DMS53 (cell line): ENCODE measurements at places on chromosomes 4 and X.

DNA sequence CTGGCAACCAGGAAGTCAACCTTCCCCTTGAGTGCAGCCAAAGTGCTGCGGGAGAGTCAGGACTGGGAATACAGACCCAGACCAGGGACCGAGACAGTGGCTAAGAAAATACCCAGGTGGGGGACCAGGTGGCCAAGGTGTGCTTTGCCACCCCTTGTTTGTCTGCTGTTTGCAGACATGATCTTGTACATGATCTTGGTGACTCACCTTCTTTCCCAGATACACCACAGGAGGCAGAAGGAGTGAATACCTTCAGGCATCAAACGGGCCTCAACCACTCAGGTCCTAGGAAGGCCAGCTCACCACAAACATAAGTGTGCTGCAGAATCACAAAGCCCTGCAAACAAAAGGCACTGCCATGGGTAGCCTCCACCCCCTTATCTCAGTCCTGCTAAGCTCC lies 62.0 kb downstream of the CNGA2 start:
- DNase-seq: no peak

- DNase-seq: peak; percentile 19
Measured at GRCh38 chrX:150879855-150880807, 18.3 kb downstream of the CD99L2 start.

DNA sequence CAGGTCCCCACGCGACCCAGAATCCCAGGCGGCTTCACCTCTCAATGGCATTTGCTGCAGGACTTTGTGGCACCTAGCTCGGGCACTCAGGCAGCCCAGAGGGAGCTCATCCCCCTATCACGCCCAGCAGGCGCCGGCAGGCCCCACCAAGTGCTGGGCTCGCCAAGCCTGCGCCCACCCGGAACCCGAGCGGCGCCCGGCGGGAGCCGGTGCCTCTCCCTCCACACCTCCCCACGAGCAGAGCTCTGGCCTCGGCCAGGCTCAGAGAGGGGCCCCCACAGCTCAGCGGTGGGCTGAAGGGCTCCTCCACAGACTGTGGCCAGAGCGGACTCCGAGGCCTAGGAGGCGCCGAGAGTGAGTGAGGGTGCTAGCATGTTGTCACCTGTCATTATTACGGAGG lies 286.3 kb downstream of the PDHA2 start:
- DNase-seq: no peak

DNA sequence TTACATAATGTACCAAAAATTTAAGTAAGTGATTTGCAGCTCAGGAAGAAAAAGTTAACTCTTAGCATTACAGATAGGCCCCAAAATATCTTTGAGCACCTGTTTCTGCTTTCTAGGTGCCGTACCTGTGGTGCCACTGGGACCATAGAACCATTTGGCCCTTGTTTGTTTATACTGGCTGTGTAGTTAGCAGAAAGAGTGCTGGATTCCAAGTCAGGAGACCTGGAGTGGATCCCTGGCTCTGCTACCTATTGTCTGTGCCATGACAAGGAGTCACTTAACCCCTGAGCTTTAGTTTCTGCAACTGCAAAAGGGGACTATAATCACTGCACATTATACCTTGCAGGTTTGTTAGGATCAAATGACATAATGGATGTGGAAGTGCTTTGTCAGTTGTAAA lies 137.8 kb upstream of the GPR101 start:
- DNase-seq: no peak

- no peak for DNase-seq
Measured at GRCh38 chr4:71494539-71494938, 155.7 kb downstream of the SLC4A4 start.

DNA sequence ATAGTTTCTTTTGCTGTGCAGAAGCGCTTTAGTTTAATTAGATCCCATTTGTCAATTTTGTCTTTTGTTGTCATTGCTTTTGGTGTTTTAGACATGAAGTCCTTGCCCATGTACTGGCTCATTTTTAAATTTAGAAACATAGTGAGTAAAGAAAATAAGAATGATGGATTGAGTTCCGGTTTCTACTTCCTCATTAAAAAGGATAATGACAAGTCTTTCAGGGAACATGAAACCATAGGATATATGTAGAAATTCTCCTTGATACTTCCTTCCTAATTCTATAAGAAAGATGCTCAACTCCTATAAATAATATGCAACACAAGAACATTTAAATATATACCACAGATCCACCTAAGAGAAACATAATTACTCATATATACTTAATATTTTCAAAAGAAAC lies 240.9 kb downstream of the BANK1 start:
- DNase-seq: no peak

DNA sequence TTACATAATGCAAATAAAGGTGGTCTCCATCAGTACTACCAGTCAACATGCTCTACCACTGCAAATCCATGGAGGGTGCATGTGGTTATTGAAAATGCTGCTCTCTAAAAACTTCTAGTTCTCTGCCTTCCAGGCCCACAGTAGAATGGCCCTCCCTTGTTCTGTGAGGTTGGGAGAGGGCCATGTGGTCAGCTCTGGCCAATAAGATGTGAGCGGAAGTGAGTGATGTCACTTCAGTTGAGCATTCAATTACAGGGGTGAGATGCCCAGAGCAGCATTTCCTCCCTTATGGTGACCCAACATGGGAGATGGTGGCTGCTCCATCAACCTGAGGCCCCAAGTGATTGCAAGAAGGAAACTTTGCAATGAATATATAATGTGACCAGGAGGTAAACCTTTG lies 148.8 kb downstream of the CPEB2 start:
- DNase-seq: peak; percentile 44

DNA sequence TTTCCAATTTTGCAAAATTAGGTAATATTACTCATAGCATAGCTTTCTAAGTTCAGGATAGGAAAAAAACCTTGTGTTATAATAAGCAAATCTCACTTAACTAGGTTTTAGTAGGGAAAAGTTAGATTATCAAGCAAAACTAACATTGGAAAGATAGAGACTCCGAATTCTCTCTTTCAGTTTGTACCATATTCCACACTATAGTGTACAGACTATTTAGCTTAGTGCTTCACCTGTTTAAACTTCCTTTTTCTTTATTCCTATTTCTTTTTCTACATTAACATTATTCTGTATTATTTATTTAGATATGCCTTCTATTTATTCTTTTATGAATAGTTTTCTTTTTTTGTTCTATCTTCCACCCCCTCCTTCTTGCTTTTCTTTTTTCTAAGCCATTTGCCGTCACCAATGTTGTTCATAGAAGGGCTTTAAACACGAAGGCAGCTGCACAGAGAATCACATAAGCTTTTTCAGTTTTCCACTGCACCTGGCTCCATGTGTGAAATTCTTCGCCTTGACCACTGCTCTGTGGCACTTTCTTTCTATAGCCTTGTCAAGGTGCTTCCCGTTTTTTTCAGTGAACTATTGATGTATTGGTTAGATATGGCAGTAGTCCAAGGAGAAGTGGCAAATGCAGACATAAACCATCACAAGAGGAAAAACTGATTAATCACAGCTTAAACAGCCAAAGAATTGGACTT lies 8.5 kb downstream of the PCDH10 start:
- no peak for DNase-seq

DNA sequence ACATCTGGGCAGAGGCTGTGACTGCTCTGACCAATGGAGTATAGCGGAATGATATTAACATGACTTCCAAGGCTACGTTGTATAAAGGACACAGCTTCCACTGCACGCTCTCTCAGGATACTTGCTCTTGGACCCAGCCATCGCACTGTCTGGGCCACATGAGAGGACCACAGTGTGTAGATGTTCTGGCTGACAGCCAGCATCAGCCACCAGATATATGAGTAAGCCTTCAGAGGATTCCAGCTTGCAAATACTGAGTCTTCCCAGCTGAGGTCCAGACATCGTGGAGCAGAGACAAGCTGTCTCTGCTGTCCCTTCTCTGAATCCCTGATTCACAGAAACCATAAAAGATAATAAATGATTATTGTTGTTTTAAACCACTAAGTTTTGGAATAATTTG lies 146.8 kb upstream of the USP9X start:
- peak; percentile 2 for DNase-seq

DNA sequence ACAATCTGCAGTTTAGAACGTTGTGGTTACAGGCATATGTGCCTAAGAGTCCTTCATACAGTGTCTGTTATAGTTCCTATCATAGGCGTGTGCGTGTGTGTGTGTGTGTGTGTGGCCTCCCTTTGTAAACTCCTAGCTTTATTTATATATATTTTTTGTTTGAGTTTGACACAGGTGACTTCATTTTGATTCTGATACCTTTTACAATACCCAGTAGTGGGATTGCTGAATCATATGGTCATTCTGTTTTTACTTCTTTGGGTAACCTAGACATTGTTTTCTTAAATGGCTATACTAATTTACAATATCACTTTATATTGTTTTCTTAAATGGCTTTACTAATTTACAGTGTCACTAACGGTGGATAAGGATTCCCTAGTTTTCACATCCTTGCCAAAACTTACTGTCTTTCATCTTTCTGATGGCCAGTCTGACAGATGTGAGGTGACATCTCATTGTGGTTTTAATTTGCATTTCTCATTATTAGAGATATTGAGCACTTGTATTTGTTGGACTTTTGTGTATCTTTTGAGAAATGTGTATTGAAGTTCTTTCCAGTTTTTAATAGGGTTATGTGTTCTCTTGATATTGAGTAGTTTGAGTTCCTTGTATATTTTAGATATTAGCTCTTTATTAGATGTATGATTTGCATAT lies 211.1 kb upstream of the NUDT6 start:
- DNase-seq: no peak

DNA sequence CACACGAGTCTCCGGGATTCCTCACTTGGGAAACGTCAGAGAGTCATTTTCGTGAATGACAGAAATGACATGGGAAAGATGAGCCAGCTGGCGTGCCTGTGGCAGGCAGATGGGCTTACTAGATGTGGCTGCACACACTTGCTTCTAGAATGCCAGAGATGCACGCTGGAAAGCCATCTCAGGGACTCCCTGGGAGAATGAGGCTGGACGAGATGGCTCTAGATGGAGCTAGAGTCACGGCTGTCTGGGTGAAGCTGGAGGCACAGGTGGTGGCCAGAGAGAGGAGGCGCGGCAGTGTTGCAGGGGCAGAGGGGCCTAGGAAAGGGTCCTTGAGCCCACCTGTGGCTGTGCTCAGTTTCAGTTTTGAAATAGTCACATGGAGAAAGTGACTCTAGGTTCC lies 26.0 kb downstream of the TKTL1 start:
- peak; percentile 39 for DNase-seq

DNA sequence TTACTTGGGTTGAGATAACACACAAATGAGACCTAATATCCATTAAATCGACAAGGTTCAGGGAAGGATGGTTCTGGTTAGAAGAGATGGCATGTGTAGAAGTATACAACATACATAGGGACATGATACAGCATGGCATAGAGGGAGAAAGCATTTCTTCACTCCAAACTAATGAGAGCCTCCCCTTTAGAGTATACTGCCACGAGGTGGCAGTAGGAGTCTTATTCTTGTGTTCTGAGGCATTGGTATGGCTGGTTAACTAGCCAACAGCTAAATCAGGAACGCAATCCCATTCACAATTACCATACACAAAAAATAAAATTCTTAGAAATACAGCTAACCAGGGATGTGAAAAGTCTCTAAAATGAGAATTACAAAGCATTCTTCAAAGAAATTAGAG lies 29.1 kb upstream of the TRO start:
- DNase-seq: peak; percentile 73

- DNase-seq: no peak
Measured at GRCh38 chr4:127634181-127634580, 1.4 kb downstream of the INTU start.

DNA sequence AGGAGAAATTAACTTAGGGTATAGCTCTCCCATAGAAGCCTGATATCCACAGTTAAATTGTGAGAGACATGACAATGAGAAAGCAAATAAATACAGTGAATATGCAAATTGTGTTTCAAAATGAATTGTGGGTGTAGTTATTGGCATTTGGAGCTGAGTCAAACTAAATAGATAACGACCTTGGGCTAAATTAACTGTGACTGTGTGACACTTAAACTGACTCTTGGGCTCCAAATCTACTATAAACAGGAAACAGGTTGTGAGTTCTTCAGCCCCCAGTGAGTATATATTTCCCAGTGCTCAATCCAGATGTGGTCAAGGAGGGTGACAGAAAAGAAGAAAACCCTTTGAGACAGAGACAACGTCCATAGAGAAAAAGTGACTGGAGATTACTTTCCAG lies 11.3 kb upstream of the MAGEA10 start:
- DNase-seq: no peak

DNA sequence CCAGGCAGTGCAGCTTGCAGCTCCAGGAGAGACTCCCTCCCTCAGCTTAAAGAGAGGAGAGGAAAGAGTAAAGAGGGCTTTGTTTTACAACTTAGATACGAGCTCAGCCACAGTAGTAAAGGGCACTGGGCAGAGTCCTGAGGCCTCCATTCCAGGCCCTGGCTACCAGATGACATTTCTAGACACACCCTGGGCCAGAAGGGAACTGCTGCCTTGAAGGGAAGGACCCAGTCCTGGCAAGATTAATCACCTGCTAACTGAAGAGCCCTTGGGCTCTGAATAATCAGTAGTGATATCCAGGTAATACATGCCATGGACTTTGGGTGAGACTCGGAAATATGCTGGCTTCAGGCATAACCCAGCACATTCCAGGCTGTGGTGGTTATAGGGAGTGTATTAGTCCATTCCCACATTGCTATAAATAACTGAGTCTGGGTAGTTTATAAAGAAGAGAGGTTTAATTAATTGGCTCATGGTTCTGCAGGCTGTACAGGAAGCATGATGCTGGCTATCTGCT lies 15.3 kb upstream of the SLC16A2 start:
- DNase-seq: no peak

GRCh38 chr4:150673793-150674192 lies 91.8 kb downstream of the MAB21L2 start:
- DNase-seq: no peak

GRCh38 chrX:30010471-30010870 lies 204.9 kb upstream of the MAGEB2 start:
- DNase-seq: no peak

- DNase-seq: peak; percentile 49
Measured at GRCh38 chrX:39854772-39855747, 242.7 kb downstream of the BCOR start.

DNA sequence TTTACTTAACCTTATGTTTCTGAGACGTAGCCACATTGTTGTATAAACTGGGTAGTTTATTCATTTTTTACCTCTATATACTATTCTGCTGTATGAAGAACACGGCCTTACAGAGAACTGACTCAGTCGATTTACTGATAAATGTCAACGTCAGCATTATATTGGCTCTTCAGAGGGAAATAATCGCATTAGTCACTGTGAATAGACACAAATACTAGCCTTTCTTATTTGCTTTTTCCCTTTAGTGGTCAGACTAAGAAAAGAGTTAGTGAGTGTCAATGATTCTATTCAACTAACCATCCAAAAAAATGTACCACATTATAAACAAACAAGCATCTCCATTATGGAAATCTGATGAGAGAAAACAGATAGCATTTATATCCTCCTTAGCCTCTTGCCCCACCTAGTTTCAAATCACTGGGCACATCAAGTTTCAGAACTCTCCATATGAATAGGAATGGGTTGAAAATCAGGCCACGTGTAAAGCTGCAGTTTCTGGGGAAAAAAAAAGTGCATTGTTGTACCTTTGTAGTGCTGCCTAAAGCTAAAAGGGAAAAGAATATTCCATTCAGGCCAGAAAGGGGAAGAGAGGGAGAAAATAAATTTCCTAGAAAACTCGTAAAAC lies 146.7 kb upstream of the VCX3A start:
- DNase-seq: no peak
